ENCODE measurements at places on chromosomes 1 and 21.

DNA sequence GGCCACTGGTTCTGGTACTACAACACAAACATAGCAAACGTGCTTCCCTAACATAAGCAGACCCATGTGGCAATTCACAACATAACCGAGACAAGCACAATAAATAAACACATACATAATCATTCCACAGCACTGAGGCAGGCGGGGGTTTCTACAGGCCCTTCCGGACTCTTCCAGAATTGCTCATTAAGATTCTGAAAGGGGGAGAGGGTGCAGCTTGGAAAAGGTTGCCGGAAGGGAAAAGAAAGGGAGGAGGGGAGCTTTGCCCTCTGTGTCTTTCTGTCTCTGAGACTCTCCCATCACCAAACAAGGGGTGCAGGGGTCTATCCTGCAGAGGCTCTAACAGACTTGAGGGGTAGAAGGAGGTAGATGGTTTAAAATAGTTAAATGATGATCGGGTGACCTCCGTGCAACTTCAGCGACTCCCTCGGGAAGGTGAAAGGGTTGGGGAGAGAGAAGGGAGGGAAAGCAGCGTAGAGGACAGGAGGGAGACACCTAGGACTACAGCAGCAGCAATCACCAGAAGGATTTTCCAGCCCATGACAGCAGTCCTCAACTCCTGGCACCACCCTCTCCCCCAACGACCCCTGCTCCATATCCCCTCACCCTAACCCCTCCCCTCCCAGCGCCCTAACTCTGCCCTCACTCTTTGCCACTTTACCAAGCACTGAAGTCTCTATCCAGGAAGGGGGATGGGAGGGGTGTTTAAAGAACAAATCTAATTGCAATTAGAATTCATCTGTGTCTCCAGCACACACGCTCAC is 365.5 kb upstream of the ESRRG start:
- no peak for DNase-seq

DNA sequence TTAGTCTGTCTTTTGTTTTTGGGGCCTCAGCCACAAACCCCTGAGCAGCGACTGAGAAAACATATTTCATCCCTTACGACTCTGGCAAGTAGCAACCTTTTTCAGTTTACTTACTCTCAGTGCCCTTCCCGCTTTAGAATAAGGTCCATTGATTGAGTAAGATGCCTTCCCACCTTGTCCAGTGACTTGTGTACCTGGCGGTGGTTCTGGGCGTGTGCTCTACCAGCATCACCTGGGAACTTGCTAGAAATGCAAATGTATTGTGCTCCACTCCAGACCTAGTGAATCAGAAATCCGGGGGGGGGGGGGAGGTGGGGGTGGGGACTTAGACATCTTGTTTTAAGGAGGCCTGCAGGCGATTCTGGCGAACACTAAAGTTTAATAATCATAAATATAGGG is 72.1 kb downstream of the S1PR1 start:
- no peak for DNase-seq

GRCh38 chr1:69410893-69411292 is 156.8 kb upstream of the LRRC7 start:
- no peak for DNase-seq

GRCh38 chr1:165717918-165718515 is 19.7 kb upstream of the ALDH9A1 start:
- peak; percentile 78 for DNase-seq

DNA sequence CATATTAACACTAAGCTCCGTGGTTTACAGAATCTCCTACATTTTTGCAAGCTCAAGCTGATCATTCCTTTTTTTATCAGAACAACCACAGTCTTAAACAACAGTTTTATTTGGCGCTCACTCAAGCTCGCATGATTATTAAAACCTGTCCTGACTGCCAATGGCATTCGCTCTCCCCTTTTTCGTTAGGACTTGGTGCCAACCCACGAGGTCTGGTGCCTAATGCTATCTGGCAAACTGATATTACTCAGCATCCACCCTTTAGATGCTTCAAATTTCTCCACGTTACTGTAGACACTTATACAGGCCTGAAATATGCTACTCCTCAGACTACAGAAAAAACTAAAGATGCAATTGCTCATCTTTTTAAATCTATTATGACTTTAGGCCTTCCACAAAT is 23.0 kb upstream of the ITLN1 start:
- no peak for DNase-seq

DNA sequence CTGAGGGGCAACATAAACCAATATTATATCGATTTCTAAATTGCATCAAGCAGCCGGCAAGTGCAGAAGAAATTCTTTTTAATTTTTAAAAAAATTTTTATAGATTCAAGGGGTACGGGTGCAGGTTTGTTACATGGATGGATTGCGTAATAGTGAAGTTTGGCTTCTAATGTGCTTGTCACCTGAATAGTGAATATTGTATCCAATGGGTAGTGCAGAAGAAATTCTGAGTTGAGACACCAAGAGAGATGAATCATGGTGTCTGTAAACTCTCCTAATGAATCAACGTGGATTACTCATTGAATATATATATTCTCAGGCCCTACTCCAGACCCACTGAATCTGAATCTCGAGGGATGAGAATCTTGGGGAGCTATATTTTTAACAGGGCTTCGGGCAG is 253.7 kb upstream of the FOXD3 start:
- DNase-seq, result no peak

DNA sequence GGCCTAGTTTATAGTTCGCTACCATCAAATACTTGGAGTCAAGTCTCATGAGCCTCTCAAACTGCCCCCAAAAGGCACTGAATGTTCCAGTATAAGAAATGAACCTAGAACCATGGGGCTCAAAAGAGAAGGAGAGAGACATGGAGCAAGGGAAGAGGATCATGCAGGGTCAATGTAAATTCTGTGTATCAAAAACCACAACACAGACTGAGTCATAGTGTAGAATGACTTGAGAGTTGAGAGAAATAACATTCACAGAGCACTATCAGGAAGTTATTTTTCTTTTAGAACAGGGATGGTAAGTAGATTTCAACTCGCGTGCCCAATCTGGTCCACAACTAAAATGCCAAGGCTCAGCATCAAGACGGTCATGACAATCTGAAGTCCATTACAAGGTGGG is 59.8 kb downstream of the GNG12 start:
- no peak for DNase-seq

GRCh38 chr21:34838956-34839820 is 170.4 kb downstream of the CLIC6 start:
- no peak for DNase-seq

DNA sequence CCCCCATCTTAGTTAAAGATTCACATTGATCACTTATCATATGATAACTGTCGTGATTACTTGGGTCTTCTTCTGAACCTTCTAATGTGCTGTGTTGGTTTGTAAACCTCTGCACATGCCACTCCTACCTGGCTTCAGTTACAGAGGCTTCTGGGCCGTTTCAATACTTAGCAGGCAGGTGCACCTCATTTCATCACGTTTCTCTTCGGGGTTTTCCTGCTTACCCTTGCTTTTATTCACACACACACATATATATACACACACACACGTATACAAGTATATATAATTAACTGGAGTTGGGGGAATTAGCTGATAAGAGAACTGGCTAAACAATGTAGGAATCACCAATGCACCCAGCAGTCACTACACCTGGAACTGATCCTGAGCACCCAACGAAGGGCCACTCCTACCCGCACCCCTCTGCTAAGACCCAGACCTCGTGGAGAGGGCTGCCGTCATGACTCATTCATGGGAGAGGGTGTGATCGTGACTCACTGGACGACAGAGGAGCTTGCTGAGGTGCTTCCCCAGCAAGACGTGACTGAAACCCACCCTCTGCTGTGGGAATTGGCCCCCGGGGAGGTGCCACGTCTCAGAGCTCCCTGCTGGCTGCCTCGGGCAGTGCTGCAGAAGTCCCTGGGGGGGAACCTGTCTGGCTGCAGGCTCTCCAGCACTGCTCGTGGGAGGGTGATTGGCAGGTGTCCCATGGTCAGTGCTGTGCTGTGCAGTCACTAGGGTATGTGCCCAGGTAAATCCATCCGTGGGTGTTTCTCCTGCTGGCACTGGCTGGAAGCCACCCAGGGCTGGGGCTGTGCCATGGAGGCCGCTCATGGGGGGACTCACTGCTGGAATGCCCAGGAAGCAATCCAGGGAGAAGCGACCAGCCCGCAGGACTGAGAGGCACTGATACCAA is 166.6 kb downstream of the DYRK1A start:
- no peak for DNase-seq

- no peak for DNase-seq
Measured at GRCh38 chr1:111976332-111976731, 13.1 kb downstream of the KCND3 start.

DNA sequence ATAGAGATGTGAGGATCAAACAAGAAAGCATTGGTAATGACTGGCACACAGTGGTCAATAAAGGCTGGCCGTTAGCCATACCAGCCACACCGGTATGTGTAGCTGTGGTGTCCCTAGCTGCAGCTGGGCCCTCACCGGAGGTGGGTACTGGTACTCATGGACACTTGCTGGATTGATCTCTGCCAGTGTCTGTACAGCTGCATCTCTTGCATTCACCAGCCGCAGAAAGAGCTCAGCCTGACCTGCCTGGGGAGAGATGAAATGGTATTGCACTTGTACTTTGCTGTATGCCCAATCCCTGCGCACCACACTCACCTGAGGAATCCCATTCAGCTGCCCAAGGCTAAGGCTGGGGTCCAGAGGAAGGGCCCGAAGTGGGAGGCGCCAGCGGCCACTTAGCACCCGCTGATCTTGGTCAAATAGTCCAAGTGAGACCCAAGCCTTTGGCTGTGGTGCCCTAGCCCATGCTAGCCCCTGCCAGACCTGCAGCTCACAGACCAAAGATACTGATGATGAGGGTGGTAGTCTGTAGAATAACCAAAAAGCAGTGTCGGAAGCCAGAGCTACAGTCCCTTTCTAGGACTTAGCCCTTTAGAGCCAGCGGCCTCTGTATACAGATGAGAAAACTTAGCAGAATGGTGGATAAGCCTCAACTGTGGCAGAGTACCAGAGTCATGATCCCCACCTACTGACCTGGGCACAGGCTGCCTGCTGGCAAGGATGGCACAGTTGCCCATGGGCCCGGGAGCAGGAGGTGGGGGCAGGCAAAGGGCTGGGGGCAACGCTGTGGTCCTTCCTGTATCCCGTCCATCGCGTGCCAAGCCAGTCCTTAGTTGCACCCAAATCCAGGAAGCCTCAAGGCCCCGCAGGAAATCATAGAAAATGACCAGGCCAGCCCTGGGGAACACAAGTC is 3.0 kb downstream of the CCDC17 start:
- DNase-seq, result peak; percentile 51

- DNase-seq, result no peak
Measured at GRCh38 chr1:234543442-234544086, 64.6 kb upstream of the TARBP1 start.

DNA sequence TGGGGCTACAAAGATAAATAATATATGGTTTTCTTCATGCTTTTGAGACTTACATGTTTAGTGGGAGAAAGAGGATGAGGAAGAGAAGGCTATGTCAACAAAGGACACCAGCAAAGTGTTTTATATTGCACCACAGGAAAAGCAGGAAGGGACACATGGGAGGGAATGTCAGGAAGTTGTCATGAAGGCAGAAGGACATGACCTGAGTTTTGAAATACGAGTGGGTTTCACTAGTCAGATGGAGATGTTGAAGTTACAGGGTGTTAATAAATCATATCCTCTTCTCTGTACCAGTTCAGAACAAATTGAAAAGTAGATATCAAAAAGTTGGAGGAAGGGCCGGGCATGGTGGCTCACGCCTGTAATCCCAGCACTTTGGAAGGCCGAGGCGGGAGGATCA is 18.2 kb upstream of the AGO1 start:
- no peak for DNase-seq

- no peak for DNase-seq
Measured at GRCh38 chr1:14165371-14165801, 433.1 kb upstream of the KAZN start.

- peak; percentile 92 for DNase-seq
Measured at GRCh38 chr1:28518000-28518744, 12.3 kb downstream of the RCC1 start.

- DNase-seq, result no peak
Measured at GRCh38 chr1:212228591-212229119, 56.6 kb upstream of the PPP2R5A start.

DNA sequence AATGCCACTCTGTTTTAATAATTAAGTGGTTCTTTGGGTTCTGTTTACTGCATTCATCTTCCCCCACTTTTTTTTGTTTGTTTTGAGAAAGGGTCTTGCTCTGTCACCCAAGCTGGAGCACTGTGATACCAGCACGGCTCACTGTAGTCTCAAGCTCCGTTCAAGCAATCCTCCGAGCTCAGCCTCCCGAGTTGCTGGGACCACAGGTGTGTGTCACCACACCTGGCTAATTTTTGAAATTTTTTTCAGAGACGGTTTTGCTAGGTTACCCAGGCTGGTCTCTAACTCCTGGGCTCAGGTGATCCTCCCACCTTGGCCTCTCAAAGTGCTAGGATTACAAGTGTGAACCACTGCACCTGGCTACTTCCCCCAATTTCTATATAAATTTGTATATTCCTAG is 29.3 kb downstream of the KPNA6 start:
- DNase-seq, result no peak

GRCh38 chr1:226051365-226051764 is 11.2 kb upstream of the H3-3A start:
- no peak for DNase-seq

- DNase-seq, result no peak
Measured at GRCh38 chr1:98842241-98842640, 162.4 kb downstream of the PLPPR5 start.

DNA sequence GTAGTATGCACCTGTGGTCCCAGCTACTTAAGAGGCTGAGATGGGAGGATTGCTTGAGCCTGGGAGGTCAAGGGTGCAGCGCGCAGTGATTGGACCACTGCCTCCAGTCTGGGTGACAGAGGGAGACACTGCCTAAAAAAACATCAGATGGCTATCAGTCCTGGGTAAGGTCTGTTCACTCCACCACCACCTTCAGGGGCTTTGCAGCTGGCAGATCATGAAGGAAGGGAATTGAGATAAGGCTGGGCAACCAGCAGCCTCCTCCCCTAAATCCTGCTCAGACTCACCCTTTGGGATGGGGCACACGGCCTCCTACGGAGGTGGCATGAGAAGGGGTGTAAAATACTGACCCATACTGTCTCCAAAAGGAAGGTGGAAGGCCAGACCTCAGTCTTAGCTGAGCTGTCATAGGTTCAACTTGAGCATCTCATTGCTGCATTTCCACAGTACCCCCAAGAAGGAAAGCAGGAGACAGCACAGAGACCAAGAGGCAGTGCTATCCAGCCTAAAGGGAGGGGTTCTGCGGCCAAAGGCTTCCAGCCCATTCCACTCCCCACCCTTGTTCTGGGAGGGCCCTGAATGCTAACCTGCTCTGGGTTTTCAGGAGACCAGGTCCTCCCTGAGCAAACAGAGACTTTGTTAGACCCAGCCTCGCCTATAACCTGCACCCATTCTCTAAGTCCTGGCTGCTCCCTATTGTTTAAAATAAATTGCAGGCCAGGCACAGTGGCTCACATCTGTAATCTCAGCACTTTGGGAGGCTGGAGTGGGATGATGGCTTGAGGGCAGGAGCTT is 13.7 kb downstream of the SLC45A3 start:
- DNase-seq, result no peak

DNA sequence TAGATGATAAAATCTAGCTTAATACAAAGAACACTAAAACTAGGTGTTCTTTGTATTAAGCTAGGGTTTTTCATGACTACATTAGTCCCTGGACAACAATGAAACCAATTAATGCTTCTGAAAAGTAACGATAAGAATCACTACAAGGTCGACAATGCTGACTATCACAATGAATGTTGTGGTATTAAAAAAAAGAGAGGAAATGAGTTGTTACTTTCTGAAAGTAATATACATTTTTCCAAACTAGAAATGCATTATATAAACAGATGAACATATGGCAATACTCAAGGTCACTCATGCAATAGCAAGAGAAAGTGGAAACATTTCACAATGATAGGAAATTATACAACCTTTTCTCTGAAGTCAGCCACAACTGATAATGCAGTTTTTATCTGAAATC is 19.0 kb downstream of the DPH5 start:
- peak; percentile 76 for DNase-seq

- DNase-seq, result no peak
Measured at GRCh38 chr1:93023281-93023680, 55.8 kb upstream of the MTF2 start.

Data from dermis blood vessel endothelial cell (primary cell).